ENCODE measurements at places on chromosomes 16 and 17.

DNA sequence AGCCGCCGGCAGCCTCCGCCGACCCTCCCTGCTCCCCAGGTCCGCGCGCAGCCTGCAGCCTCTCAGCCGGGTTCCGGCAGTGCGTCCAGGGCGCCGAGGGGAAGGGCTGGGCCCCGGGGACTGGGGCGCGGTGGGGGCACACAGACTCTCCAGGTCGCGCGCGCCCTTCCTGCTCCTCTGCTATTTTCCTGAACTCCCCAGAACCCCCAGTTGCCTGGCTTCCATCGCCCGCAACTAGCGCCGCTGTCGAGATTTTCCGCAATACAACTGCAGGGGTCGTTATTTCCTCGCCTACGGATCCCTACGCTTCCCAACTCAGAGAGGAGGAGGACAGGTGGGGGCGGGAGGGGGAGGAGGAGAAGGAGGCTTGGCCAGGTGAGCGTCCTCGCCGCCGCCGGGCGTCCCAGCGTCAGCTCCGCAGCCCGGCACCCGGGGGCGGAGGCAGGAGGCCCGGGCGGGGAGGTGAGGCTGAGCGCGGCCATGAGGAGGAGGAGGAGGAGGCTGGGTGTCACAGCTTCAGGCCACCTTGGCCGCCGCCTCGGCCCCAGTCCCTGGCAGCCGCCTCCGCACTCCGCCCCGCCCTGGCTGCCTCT is at the start of gene CA10:
TSS of gene CA10 (minus strand) at position 265 of the 593 bp plus-strand sequence.
- DNase-seq: peak; percentile 52

DNA sequence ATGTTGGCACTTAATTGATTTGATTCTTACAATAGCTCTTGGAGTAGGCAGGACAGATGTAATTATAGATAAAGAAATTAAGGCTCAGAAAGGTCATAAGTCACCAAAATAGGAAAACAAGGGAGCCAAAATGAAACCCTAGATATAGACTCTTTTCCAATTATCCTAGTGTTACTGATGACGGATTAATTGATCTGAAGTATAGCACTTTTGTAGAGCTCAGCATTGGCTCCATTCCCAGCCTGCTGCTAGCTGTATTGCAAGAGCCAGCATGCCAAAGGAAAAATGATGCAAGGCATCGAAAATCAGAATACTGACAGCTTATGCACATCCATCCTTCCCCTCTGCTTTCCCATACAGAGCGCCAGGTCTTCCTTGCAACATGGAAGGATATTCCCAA is 21.6 kb upstream of the RASL10B start:
- DNase-seq: no peak

DNA sequence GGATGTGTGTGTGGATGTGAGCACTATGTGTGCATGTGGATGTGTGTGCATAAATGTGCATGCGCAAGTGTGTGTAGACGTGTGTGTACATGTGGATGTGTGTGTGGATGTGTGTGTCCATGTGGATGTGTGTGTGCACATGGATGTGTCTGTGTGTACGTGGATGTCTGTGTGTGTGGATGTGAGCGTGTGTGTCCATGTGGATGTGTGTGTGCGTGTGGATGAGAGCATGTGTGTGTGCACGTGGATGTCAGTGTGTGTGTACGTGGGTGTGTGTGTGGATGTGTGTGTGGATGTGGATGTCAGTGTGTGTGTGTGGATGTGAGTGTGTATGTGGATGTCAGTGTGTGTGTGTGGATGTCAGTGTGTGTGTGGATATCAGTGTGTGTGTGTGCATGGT is 63.6 kb upstream of the DOC2B start:
- no peak for DNase-seq

- DNase-seq: no peak
Measured at GRCh38 chr16:84048871-84049270, 6.3 kb upstream of the SLC38A8 start.

- peak; percentile 82 for DNase-seq
Measured at GRCh38 chr17:79087428-79088143, 13.0 kb downstream of the ENGASE start.

- DNase-seq: peak; percentile 13
Measured at GRCh38 chr16:56450275-56450985, 702 bp downstream of the NUDT21 start.

GRCh38 chr16:87576171-87576570 is 26.1 kb upstream of the JPH3 start:
- no peak for DNase-seq
